Neural progenitor cell (in vitro differentiated cells): ENCODE measurements at places on chromosomes 3 and 15.

DNA sequence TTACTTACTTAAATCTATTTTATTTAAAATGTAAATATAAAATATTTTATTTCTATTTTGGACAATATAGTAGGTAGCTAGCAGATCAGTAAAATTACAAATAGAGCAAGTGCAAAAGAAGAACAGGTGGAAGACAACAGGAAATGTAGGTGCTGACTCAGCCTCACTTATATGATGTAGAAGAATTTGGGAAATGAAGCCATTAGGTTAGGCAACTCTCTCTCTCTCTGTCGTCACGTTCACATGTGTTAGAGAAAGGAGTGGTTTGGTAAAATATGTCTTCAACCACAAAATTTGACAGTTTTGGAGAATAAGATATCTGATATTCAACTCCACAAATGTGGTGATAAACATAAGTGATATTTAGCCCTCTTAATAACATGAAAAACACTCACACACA is 532.5 kb upstream of the KCNMB2 start:
- DNase-seq, result no peak

GRCh38 chr15:38695249-38696108 is 130.9 kb upstream of the RASGRP1 start:
- DNase-seq, result no peak

- no peak for DNase-seq
Observed at GRCh38 chr3:17089314-17089700, 204.6 kb downstream of the PLCL2 start.

DNA sequence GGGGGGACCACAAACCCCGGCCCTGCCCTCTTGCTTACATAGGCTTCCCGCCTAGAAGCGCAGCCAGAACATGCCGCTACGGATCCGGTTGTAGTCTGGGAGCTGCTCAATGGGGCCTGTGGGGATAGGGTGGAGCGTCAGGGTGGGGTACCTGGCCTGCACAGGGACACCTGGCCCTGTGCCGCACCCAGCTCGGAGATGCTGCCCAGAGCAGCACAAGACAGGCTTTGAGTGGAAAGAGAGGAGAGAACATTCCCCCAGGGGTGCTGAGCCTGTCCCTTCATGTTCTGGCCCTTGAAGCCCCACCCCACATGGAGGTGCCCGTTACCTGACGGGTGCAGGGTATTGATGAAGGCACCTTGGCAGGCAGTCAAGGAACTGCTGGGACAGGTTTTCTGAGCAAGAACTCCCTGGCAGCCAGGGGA is 4.0 kb upstream of the COL7A1 start:
- DNase-seq, result no peak

- DNase-seq, result no peak
Observed at GRCh38 chr15:69459066-69459465, 6.4 kb downstream of the RPLP1 start.

DNA sequence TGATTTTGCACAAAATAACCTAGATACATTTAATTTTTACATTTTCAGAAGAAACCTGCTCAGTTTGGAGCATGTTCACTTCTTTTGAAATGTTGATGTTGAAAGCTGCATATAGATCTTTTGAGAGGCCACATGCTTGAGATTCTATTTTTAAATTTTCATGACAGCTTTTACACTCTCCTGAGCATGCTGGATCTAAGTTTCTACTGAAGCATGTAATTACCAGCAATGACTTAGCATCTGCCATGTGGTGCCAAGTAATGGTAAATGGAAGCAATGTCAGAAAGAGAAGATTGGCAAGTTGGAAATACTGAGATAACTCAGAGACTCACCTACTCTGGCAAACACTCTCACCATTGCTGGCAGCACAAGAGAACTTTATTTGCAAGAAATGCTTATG is 310.6 kb downstream of the NSUN3 start:
- DNase-seq, result no peak

GRCh38 chr3:12433823-12434222 is 50.5 kb upstream of the TSEN2 start:
- no peak for DNase-seq

GRCh38 chr3:99482191-99482590 is 156.2 kb upstream of the COL8A1 start:
- DNase-seq, result no peak

- no peak for DNase-seq
Observed at GRCh38 chr15:56468401-56468800, 3.5 kb upstream of the MNS1 start.

DNA sequence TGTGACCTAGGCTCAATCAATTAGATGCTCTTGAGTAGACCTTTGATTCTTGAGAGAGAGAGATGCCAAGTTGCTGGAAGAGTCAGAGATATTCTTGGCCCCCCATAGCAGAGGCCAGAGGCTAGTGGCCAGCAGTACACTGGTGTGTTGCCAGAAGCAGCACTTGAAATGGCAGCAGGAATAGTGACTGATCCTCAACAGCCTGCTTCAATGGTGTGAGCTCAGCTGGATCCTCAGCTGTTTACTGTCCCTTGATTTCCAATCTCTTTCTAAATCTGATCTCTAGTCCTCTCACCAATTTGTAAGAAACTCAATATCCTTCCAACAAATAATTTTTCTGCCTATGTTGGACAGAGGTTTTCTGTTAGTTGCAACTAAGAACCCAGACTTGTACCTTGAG is 170.3 kb upstream of the CCDC54 start:
- no peak for DNase-seq

GRCh38 chr3:151777880-151778279 is 36.0 kb upstream of the AADAC start:
- no peak for DNase-seq

- DNase-seq, result no peak
Observed at GRCh38 chr15:62782896-62783295, 259.7 kb upstream of the TPM1 start.

DNA sequence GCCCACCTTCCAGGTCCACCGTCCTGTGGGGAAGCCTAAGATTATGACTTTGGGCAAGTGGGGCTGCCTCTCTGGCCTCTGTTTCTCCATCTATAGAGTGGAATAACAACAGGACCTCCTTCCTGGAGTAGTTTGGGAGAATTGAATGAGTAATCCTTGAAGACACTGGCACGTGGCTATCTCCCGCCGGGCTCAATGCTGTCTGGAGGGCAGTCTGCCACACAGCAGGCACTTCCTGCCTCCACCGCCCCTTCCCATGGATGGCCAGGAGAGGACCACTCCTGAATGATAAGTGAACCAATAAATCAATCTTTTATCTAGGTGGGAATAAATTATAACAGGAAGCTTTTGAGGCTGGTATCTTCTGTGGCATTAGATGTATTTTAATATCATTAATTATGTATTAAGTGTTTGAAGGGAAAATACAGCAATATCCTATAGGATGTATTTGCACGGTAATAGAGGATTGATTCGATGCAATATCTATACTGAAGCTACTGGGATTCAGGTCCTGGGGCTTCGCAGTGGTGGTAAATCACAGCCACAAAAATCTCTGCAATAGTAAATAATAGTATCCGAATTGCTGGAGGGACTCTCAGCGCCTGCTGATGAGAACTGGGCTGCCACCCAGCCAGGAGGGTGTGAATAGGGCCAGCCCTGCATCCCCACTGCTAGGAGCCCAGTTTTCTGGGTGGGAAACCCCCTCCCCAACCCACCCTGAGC is 15.9 kb downstream of the MEGF11 start:
- DNase-seq, result no peak

DNA sequence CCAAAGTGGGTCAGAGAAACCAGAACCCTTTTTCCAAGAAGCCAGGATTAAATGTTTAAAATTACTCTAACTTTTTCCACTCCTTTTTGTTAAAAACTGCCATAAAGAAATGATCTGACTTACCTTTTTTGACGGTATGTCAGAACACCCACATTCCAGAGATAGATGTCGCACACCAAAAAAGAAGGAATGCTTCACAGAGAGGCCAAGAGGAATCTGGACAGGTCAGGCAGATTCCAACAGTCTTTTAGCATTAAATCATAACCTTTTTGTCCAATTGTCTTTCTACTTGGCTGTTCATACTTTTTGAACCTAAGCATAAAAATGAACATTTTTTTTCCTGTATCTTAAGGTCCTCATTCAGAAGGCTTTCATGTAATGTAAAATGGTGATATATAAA is 846.9 kb downstream of the NSUN3 start:
- DNase-seq, result no peak

DNA sequence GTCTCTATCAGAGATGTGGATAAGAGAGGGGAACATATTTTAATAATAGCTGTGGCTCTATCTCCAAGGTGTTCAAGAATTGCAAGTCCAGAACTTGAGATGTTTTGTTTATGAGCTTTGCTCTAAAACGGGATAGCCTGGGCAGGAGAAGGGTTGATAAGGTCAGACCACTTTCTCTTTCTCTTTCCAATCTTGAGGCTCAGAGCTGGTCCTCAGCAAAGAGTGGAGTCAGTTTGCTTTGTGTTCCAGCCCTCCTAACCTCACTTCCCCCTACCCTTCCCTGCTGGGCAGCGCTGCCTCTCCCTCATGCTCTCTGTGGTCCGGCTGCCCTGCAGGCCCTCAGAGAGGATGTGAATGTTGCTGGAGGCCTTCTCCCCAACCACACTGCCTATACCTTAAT is 13.8 kb downstream of the KLHL6 start:
- DNase-seq, result no peak

- peak; percentile 96 for DNase-seq
Observed at GRCh38 chr3:10594915-10595314, 89.5 kb upstream of the ATP2B2 start.
